Nephron progenitor cell (in vitro differentiated cells): ENCODE measurements at places on chromosomes 12 and 14.

- DNase-seq = no peak
These were observed 166.6 kb upstream of the HMGA2 start for GRCh38 chr12:65657635-65658034.

DNA sequence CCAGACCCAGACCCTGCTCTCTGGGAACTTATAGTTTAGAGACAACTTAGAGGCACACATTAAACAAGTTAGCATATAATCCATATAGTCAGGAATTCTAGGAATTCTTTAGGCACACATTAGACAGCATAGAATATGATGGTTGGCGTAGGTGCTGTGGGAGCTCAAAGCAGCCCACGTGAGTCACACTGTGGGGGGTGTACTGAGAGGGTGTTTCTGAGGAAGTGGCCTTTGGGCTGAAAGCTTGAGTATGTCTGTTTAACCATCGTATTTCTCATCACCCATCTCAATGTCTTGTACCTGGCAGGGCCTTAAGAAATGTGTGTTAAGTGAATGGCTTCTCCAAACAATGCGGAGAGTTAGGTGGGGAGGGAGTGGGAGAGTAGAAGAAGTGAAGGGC, 67.2 kb downstream of the TMEM30B start:
- DNase-seq = no peak

DNA sequence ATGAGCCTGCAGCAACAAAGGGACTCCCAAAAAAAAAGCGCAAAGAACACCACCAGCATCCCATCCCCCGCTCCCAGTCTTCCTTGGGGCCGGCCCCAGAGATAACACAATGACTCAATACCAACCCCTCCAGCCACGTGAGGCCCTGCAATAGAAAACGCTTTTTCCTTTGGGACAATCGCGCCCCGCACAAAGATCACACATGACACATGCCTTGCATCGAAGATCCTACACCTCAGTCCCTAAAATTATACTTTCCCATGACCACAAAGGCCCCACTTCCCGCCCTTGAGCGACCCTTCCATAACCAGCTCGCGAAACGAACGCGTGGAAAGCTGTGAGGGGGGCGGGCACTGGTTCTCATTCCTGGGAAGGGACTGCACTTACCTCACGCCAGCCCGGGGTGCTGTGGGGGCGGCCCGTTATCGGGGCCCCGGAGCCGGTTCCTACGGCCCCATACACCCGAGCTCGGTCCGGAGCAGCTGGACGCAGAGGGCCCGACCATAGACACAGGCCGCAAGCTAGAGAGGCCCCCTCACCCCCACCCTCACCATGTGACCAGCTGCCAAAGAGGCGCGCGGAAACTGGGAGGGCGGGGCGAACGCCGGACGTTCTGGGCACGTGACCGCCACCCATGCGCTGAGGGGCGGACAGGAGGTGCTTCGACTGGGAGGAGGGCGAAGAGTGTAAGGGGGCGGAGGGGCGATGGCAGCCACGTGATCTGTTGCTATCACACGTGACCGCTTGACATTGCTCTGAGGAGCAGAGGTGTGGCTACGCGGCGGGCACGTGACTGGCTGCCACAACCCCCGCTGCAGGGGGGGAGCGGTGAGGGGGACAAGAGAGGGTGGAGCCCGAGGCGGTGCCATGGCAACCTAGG, at the start of gene CDK4:
Gene CDK4 (minus strand): TSS at position 523 of the 880 bp plus-strand sequence. CDS start 593 bp downstream, outside the sequence.
- DNase-seq = peak; percentile 99

DNA sequence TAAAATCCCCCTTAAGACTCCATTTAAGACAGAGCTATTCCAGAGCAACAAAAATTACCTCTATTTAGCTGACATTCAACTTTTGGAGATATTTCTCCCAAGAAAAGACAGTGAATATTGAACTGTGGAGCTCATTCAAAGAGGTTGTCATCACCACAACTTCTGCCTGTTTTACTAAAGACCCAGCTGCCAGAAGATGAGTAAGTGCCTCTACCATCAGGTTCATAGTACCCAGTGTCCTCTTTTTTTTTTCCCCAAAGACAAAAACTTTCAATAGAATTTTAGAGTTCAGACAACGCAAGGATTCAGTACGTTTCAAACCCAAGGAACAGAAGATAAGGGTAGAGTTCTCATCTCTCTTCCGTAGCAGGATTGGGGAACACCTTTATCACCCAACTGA, 461.3 kb downstream of the BCAT1 start:
- DNase-seq = no peak

- no peak for DNase-seq
These were observed 2.9 kb downstream of the MYL2 start for GRCh38 chr12:110917467-110917866.

DNA sequence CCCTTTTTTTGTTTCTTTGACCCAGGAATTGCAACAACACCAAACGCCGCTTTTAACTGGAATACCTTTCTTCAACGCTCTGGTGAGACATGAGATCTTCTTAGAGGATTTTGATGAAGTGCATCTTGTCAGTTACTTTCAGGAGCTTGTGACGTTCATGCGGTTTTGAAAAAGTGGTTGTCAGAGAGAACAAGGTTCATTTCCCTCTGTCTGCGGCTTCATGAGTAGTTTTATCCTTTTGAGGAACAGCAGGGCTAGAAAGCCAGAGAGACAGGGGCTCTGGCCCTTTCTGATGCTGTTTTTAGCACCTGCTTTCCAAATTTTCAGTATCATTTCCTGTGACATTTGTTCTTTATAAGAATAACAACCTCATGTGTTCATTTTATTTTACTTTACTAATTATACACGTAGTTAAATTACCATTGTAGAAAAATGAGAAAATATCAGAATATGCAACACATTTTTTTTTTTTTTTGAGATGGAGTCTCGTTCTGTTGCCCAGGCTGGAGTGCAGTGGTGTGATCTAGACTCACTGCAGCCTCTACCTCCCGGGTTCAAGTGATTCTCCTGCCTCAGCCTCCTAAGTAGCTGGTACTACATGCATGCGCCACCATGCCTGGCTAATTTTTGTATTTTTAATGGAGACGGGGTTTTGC, 61.8 kb downstream of the GLT1D1 start:
- no peak for DNase-seq

- DNase-seq = no peak
These were observed 158.3 kb downstream of the KIF26A start for GRCh38 chr14:104296388-104297312.

- peak; percentile 30 for DNase-seq
These were observed 79.7 kb downstream of the SPTB start for GRCh38 chr14:64800000-64800399.

DNA sequence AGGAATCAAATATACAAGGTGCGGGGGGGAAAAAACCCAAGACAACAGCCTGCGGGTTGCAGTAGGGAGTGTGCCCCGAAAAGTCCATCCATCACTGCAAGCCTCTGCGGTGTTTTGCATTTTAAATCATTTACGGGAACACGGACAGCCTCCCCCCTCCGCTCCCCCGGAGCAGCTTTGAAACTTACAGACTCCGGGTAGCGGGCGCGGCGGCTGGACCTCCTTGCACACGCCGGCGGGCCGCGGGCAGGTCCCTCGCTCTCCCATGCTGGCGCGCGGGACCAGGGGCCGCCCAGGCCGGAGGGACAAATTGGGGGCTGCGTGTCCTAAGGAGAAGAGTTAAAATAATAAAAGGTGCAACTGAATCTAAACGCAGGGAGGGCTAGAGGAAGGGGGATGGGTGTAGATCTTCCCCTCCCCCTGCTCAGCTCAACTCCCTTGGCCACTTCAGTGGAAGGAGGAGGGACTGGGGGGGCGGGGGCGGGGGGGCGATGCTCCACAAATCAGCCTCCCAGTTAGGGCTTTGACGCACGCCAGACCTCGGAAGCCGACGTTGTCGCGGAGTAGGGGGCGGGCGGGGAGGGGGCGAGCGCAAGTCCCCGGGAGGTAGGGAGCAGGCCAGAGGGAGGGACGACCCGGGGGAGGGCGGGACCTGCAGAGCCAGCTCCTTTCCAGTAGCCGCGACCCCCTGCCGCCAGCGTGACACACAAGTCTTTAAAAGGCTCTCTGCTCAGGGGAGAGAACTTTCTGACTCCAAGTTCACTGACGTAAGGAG, at the start of gene KCNJ8:
Gene KCNJ8 (minus strand): TSS at position 349 of the 775 bp plus-strand sequence. CDS start 1,090 bp downstream, outside the sequence.
- DNase-seq = peak; percentile 88

DNA sequence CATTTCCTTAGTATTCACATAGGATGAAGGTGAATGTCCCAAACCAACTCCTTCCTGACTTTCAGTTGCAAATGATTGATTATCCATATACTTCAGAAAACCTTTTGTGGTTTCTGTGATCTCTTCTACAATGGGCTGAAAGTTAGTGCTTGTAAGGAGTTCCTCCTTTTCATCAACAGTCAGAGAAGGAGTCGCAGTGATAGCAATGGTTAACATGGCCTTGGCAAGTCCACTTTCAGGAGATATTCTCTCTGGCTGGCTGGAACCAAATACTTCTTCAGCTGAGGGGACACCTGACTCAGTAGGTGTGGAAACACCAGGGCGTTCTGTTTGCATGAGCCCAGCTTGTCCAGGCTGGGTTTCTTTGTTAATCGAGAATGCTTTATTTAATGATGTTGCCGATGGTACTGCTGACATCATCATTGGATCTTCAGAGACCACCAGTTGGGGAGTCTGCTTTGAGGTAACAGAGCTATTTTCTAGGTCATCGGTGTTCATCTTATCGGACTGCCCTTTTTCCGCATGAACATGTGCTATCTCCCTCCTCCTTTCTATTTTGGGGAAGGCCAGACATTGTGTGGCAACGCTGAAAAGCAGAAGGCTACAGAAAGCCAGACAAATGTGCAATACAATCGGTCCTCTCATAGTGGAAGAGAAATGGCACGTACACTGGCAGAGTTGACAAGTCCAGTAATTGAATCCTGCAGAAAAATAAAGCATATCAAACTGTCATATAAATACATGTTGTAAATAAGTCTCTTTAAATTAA, 13.1 kb downstream of the ARMH4 start:
- DNase-seq = no peak

GRCh38 chr12:28585146-28585545, 394.9 kb downstream of the CCDC91 start:
- no peak for DNase-seq

GRCh38 chr14:92412912-92413311, 89.9 kb downstream of the SLC24A4 start:
- no peak for DNase-seq

- DNase-seq = no peak
These were observed 34.4 kb downstream of the RAD52 start for GRCh38 chr12:915090-915489.

- no peak for DNase-seq
These were observed 198.3 kb upstream of the AMIGO2 start for GRCh38 chr12:47277972-47278448.

GRCh38 chr12:105382771-105383622, 52.5 kb downstream of the C12orf75 start:
- DNase-seq = peak; percentile 21

- DNase-seq = peak; percentile 34
These were observed 118.0 kb downstream of the KICS2 start for GRCh38 chr12:64103825-64104740.

GRCh38 chr14:95056476-95056875, 100.9 kb downstream of the DICER1 start:
- no peak for DNase-seq

- no peak for DNase-seq
These were observed 14.3 kb upstream of the TMX1 start for GRCh38 chr14:51225751-51226150.

DNA sequence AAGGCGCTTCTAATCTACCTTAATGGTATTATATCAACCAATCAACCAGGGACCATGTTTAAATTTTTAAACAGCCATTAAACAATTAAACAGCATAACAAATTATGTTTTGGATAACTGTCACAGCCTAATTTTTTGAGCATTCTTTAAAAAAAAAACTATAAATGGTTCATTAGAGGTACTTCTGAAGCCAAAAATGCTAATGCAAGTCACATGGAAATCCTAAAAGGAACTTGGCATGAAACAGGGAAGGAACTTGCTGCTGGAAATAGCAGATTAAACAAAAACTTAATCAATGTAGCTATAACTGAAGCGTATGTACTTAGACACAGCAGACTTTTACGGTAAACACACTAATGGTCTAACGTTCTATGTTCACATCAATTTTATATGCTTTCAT, 190.2 kb upstream of the BTG1 start:
- DNase-seq = no peak

DNA sequence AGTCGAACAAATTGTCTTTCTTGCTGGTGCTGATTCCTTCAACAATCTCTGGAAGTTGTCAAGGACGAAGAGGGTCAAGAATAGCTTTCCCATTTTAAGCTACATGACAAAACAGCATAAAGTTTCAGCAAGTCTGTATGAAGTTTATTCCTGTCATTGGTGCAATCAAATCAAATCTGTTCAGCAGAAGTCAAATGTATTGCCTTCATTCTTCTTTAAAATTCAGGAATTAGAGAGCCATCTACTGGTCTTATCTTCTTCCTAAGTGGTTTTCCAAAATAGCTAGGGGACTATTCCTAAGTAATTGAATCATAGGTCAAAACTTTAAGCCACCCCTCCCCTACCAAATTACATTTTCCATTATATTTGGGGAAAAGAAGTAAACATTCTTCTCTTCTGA, 990.2 kb downstream of the GALC start:
- DNase-seq = no peak

DNA sequence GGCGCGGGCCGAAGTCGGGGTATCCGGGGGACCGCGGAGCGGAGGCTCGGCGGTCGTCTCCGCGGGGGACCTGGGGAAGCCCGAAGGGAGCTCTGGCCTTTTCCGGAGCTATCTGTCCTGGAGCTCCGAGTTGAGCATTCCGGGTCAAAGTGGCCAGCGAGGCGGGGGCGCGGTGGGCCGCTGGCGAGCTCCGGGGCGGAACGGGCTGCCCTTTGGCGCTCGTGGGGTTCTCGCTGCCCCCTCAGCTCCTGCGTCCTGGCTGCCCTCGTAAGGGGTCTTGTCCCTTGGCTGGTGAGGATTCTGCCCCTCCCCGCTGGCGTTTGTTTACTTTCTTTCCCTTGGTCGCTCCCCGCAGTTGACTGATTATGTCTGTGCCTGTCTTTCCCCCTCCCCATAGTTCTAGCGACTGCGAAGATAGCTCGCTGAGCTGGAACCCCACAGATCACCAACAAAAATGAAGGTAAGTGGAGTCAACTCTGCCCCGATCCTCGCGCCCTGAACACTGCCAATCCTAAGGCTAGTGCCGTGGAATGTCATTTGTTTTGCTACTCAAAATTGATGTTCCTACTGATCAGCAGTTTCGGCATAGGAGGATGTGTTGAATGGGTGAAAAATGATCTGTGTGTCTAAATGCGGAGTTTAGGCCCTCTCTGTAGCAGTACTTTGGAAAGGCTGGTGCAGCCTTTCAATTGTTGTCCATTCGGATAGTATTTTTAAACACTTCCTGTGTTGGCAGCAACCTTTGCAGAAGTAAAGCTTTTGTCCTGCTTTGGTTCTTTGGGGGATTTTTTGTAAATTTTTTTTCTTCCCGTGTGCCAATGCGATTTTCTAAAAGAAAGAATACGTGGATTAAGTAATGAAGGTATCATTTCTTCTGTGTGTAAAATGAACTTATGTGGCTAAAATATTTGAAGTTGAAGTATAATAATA, 1.3 kb downstream of the ARID4A start:
- no peak for DNase-seq

GRCh38 chr14:94164685-94165431, 9.3 kb upstream of the PPP4R4 start:
- peak; percentile 34 for DNase-seq

DNA sequence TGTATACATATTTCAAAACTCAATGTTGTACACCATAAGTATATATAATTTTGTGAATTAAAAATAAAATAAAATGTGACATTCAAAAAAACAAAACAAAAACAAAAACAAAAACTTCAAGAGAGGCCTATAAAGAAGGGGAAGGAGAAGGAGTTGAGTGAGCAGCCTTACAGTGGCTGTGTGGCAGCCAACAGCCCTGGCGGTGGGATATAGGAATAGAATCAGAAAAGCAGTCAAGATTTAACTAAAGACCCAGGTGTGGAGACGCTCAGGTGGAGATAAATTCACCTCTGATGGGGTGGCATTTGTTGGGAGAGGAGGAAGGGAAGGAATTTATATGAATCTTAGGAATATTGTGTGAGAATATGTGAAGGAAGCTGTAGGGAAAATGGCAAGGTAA, 41.8 kb upstream of the E2F7 start:
- no peak for DNase-seq
